ENCODE measurements at places on chromosomes 13 and 19. TPM values are rescaled to one million over a fixed set of nuclear protein-coding genes. Genes with fewer than 3 reads are reported as not detected.

GFY gene
- not detected for polyA plus RNA-seq

MRPL57 gene
- polyA plus RNA-seq: 20.6 TPM

RINL gene
- polyA plus RNA-seq: 6.3 TPM

SLC5A5 gene
- not detected for polyA plus RNA-seq

IZUMO1 gene
- polyA plus RNA-seq: 0.40 TPM

EID2 gene
- 24.3 TPM for polyA plus RNA-seq

SHC2 gene
- 25.9 TPM for polyA plus RNA-seq

CGB5 gene
- not detected for polyA plus RNA-seq

ZNF416 gene
- polyA plus RNA-seq: 11.1 TPM

C1QTNF9 gene
- 0.85 TPM for polyA plus RNA-seq

S1PR4 gene
- polyA plus RNA-seq: 0.35 TPM

All from right renal cortex interstitium (tissue), 3 donors.